NCI-H1694 (cell line): ENCODE measurements at places on chromosomes 11 and 22.

GRCh38 chr11:110128161-110128560, 35.0 kb downstream of the ZC3H12C start:
- DNase-seq, result no peak

GRCh38 chr11:71420455-71421241, 27.5 kb downstream of the DHCR7 start:
- DNase-seq, result peak; percentile 34

GRCh38 chr22:37807410-37808293, at the start of gene GCAT:
TSS of gene GCAT (plus strand) at chr22:37807934. CDS start at chr22:37807968, 34 bp downstream.
- peak; percentile 78 for DNase-seq

DNA sequence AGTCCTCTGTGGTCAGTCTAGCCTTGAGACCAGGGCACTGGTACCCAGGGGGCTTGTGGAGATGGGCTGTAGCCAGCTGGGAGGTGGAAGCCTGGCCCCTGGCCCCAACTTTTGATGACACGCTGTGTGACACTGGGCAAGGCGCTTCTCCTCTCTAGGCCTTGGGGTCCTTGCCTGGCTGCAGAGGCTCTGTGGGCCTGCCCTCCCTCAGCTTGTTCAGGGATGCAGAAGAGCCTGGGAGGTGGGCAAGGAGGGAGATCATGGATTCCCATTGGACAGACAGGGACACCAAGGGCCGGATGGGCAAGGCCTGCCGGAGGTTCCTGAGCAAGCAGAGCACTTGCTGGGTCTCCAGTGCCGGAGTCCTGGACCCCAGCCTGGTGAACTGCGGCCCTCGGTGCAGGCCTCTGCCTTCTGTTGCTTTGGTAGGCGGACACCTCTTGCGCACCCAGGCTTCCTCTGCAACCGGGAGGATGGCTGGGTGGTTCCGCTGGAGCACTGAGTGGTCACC, 1.3 kb upstream of the PPP2R5B start:
- no peak for DNase-seq

DNA sequence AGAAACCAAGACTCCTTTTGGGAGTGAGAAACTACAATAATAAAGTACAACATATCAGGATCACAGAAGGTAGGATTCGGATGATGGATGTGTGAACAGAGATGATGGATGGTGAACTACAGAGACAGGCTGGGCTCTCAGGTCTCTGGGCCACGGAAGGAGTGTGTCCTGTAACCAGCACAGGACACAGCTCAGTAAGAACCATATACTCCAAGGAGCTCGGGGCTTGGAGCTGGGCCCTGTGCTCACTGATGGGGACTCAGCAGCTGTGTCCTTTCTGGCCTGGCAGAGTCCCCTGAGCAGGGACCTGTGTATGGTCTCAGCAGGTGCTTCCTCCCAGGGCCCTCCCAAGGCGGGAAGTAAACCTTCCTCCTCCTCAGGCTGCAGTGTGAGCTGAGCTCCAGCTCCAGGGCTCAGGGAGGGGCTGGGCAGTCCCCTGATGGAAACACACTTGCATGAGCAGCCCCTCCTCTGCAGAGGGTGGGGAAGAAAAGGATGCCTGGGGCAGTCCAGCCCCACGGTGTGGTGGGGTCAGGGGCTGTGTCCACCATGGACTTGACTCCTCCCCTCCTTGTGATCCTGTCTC, 39.8 kb upstream of the TOP3B start:
- DNase-seq, result no peak

DNA sequence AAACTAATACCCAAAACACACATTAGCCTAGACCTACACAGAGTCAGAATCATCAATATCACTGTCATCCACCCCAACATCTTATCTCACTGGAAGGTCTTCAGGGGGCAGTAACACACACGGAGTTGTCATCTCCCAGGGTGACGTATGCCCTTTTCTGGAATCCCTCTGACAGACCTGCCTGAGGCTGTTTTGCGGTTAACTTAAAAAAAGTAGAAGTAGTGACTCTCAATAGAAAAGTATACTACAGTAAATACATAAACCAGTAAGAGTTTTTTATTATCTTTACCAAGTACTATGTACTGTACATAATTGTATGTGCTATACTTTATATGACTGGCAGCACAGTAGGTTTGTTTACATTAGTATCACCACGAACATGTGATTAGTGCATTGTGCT, 80.5 kb downstream of the PGR start:
- DNase-seq, result no peak

GRCh38 chr11:117841551-117842031, 17.0 kb upstream of the FXYD2 start:
- DNase-seq, result no peak

DNA sequence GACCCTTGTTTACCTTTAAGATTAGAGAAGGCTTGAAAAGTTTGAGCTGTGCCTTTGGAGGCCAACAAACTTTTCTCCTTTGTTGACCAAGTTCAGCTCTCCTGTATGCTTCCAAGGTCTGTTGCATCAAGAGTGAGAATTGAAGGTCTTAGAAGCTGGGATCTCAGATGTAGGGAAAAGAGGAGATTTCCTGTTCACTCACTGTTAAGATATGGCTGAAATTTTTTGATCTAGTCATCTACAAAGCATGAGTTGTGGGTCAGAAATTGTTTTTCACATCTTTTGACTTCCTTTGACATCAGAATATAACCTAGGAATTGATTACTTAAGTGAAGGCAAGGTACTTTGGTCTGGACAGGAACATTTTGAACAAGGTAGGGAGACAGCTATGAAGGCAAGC, 12.1 kb downstream of the OR51B4 start:
- DNase-seq, result no peak

DNA sequence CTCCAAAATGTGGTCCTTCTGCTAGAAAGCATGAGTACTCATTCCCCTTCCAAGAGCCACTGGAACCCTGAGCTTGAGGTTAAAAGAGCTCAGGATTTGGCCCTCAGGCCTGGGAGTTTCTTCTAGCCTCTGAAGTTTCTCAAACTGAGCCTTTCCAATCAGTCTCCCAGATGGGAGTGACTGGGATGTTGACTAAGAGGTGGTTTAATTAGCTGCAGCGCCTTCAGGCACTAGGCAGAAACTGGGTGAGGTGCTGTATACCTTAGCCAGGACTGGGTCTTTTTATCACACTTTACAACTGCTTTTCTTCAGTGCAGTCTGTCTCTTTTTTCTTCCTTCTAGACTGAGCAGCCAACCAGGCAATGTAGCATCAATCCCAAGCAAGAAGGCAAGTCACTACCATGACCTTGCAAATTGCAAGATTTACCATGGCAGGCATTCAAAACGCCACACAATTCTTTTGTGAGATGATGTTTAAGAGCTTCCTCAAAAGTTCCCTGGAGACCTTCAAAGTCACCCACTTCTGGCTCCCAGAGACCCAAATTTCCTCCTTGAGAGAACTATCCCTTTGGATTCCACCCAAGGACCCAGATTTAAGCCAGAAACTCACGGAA, 93.0 kb downstream of the SLC1A2 start:
- no peak for DNase-seq

- no peak for DNase-seq
Observed at GRCh38 chr11:118128721-118129470, 23.7 kb downstream of the SCN4B start.

DNA sequence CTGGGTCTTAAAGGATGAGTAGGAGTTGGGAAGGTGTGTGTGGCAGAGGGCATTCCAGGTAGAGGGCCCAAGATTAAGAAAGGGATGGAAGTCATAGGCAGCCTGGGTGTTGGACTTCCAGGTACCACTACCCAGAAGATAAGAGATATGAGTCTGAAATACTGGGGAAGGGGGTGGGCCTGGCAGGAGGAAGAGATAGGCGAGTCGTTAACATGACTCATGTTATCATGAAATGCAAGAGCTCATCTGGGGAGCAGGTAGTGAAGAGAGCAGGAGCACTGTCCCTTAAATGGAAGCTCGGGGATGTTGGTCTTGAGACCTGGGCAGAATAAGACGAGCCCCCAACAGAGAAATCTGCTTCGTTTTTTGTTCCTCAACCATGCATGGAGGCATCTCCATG, 10.2 kb downstream of the ZC3H7B start:
- DNase-seq, result no peak

GRCh38 chr11:14254533-14255237, 104.3 kb downstream of the RRAS2 start:
- DNase-seq, result no peak

- DNase-seq, result no peak
Observed at GRCh38 chr22:17512960-17513359, 50.3 kb upstream of the SLC25A18 start.

DNA sequence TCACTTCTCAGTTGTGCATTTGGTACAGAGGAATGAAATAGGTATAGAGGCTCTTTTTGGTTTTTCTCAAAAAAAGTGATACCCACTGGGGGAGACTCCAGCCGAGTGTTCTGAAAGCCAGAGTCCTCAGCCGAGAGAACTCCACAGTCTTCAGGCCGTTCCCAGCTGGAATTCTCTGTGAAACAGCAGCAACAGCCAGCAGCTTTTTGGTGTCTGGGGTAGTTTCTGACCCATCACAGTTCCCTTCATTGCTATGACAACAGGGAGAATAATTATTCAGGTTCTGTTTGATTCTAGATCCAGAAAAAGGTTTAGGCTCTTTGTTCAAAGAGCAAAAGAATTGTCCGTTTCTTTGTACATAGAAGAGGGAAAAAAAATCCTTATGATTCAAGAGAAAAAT, 84.6 kb downstream of the C22orf31 start:
- DNase-seq, result no peak

- no peak for DNase-seq
Observed at GRCh38 chr11:76209973-76210930, 4.0 kb upstream of the WNT11 start.

GRCh38 chr11:18523084-18523483, 3.7 kb downstream of the TSG101 start:
- no peak for DNase-seq

- DNase-seq, result no peak
Observed at GRCh38 chr11:9142732-9143131, 51.3 kb upstream of the SCUBE2 start.

DNA sequence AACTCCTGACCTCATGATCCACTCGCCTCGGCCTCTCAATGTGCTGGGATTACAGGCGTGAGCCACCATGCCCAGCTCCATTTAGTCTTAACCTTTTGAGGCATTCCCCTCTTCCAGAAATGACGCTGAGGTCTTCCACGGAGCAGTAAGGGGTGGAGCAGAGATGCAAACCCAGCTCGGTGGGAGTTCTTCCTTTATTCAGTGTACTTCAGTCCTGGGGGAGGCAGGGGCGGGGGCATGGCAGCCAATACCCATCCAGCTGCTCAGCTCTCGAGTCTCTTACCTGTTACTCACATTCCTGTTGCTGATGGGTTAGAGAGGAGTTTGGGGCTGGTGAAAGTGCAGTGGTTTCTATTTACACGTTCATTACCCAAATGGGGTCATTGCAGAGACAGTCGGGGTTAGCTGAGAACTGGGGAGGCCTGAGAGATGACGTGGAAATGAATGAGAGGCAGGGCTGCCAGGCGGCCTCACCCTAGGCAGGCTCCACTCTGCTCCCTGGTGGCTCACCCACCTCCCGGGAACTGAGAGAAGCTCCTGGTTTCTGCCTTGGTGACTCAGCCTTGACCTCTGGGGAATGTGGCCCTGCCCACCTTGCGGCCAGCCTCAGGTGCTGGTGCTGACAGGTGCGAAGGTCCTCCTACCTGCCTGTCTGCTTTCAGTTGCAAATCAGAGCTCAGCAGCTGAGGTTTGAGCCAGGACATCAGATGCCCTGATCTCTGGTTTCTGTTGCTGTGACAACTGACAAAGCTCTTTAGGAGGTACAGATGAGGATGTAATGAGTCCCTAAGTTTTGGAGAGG, 13.4 kb upstream of the ST14 start:
- DNase-seq, result no peak

GRCh38 chr22:22076361-22076760, 93.8 kb upstream of the TOP3B start:
- DNase-seq, result no peak

DNA sequence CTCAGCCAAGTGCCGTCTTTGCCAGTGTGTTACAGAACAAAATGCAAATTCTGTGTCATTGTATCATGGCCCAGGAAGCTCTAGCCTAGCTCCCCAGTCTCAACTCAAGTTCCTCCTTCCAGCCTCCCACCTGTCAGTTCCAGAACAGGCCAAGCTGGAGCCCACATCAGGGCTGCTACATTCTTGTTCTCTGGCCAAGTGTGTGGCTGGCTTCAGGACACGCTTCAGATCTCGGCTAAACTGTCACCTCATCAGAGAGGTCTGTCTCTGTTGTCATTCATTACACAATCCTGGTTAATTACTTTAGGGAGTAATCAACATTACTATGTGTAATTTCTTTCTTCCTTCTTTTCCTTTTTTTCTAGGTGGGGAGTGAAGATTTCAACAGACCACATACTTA, 347.0 kb upstream of the SYN3 start:
- no peak for DNase-seq

DNA sequence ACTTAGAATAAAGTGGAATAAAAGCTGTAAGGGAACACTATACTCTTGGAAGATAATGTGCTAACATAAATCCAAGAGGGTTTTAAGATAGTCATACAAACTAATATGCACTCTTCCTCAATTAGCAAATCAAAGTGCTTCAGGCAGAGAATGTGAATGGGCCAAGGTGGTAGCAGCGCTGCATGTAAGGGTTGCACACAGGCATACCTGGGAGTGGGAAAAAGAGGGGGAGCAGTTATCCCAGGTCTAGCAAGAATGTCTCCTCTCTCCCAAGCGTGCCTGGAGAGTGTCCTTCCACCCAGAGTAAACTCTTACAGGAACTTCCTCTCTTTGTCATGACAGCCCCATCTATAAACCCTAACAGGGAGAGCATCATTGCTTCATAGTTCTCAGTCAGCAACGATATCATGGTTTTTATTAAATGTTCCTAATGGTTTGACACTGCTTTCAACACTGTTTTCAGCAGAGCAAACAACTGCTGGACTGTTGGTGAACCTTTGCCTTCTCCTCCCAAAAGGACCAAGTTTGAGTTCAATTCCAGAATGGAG, 61.6 kb downstream of the SYTL2 start:
- no peak for DNase-seq

DNA sequence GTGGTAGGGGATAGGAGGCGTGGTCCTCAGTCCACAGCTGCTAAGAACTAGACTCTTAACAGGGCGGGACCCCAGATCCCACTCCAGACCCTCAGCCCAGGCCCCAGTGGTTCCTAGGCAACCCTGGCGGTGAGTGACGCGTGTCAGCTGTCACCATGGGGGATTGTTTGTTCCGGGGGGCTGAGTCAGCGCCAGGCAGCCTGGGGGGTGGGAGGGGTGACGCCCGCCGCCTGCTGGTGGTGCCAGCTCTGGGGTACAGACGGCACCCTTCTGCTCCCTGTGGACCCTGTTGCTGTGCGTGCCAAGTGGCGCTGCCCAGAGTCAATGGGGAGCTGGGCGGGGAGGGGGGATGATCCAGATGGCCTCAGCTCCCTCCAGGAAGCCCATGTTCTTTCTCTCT, 2.5 kb downstream of the CNIH2 start:
- peak; percentile 66 for DNase-seq
